ENCODE measurements at places on chromosomes 4 and X. TPM values are rescaled to one million over a fixed set of nuclear protein-coding genes. Genes with fewer than 3 reads are reported as not detected.
A peak's percentile ranks its signal among the peaks of the same experiment; 100 is the strongest.

GRCh38 chrX:148229801-148230303 is 248.7 kb downstream of the FMR1NB start:
- DNase-seq, result no peak

Gene DCAF8L2
- total RNA-seq, result not detected

Gene PAGE5
- not detected for total RNA-seq

Gene POU3F4
- not detected for total RNA-seq

DNA sequence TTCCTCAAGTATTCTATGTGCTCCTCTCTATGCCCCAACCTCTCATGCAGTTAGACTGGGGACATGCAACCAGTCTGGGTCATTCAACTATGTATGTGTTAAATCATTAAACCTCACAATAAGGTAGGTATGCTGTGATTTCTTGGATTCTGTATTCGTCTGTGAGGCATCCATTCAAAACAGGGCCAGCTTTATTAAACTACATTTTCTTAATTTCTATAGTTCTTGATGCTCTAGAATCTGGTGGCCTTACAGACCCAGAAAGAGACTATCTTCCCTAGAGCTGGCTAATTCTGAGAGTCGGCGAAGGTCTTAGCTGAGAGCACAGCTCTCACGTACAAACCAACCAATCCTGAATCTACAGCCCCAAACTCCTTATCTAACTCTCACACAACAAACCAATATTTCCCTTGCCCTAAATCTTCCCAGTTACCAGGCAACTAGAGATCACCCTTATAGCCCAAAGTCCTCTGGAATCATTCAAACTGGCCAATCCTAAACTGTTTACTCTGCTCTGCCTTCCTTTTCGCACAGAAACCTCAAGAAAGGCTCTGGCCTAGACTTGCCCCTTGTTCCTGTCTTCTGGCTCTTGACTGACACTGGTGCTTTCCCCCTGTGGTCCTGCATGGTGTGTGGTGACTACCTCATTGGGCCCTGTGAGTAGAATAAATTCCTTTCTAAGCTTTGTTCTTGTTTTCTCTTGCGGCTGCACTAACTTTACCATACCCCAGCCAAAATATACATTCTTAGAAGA is 203.5 kb upstream of the TET2 start:
- no peak for DNase-seq

DNA sequence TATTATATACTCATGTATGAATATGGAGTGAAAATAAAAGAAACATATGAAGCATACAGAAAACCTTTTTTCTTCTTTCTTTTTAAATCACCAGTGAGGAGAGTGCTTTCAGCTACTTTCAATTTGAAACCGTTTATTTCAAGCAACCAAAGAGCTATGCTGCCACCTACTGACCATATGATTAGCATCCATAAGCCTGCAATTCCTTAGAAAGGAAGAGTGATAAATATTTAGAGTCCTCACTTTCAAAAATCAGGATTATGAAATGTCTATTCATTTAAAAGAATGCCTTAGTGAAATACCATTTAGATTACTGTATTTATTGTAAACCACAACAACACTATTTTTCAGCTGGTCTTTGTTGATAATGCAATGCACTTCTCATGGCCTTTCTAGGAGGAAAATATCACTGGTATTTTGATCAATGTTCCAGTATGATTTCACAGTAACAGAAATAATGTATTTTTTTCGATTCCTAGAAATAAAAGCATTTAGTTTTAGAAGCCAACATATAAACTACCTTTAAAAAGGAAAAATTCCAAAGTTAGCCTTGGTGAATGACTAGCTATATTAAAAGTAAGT is 667.6 kb downstream of the PCDH18 start:
- peak; percentile 47 for DNase-seq

Gene CENPI
- 22.5 TPM for total RNA-seq

Gene NLGN3
- 0.20 TPM for total RNA-seq

DNA sequence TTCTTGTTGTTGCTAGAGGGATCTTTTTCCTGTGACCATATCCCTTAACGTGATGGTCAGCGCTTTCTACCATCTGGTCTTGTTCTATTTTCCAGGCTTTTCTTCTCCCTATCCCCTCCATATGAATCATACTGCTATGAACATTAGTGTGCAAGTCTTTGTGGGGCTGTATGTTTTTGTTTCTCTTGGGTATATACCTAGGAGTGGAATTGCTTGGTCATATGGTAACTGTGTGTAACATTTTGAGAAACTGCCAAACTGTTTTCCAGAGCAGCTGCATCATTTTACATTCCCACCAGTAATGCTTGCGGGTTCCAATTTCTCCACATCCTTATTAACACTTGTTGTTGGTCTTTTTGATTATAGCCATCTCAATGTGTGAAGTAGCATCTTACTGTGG is 121.4 kb downstream of the SPRY1 start:
- no peak for DNase-seq

Data from Caki2 (cell line).